T-helper 9 cell (primary cell): ENCODE measurements at places on chromosomes 3 and 15.
A peak's percentile ranks its signal among the peaks of the same experiment; 100 is the strongest.

DNA sequence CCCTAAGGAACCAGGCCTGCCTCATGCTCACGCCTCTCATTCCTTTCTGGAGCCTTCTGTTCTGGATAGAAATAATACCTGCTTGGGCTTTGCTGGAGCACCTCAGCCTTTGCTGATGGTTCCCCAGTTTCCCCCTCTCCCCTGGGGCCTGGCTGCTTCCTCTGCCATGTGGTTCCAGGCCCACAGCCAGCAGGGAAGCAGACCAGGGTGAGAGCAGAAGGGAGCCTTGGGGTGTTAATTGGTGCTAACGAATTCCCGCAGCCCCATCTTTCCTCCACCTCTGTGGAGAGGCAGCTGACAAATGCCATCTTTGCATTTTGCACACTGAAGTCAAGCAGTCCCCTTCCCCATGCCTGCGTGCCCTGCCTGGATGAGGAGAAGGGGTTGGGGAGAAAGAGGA is 13.1 kb upstream of the CORO2B start:
- DNase-seq, result no peak

DNA sequence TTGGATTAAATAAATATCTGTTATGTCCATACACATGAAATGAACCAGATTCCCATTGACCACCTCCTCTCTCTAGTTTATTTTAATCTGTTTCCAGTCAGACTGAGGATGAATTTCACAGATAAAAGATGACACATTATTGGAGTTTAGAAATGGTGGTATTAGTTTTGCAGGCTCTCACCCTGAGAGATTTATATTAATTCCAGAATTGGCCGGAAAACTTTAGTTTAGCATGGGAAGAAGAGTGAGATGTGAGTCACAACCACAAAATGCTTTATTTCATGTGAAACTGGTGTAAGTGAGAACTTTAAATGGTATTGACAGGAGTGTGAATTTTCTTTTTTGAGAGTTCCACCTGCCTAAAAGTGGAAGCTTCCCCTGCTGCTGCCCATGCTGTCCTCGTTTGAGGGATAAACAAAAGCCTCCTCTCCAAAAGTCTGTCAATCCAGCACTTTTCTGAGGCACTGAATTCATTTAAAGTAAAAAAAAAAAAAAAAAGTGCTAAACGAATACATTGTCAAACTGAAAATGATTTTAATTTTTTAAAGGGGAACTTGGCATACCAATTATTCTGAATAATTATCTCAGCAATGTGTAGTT is 65.1 kb upstream of the EPHA3 start:
- no peak for DNase-seq

- DNase-seq, result no peak
Observed at GRCh38 chr3:8838234-8838633, 68.8 kb upstream of the OXTR start.

DNA sequence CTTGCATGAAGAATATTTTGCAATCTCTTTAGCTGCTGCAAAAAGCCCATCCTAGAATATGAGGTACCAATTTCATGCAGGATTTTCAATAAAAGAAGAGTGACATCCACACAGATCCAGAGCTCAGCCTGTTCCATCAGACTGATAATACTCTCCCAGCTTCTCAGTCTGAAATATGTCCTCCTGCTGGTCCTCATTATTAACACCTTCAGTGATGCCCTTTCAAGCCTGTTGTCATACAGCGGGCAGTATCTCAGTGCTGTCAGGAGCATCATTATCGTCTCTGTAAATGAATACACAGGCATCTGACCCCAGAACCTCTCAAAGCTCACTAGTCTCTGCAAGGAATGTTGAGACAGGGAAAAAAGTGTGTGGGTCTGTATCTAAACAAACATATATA is 1387.8 kb downstream of the OTOL1 start:
- no peak for DNase-seq

- peak; percentile 58 for DNase-seq
Observed at GRCh38 chr15:39629371-39629770, 48.5 kb downstream of the THBS1 start.

DNA sequence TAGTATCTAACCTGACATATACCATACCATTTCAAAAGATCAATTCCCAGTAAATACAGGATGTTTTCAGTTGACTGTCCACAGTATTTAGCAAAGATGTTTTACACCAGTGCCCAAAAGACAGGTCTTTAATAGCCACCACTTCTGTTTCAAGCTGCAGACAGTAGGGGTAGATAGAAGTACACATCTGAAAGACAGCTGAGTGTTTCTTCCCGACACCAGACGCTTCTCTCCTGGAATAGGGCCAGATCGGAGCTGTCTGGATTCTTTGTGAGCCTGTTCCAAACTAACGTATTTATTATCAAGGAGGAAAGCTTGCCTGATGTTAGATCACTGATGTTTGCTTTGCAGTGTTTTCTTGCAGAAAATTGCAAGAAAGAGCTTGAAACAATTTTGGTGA is 136.1 kb upstream of the RBMS3 start:
- DNase-seq, result no peak

DNA sequence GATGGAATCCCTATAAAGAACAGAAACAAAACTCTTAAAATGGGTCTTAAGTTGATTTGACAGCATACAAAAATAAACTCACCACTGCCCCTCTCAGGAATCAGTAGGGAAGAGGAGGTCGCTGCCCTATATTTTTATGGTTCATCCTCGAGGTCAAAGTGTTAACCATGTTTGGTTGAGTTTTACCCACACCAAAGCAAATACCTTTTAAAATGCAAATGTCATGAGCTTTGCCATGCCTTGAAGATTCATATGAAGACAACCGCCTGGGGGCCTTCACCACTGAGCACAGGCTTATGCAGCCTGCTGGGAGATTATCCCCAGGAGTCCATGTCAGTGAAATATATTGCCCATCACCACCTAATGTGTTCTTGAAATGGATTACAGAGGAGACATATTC is 66.1 kb downstream of the GLB1 start:
- DNase-seq, result no peak

GRCh38 chr3:129121016-129121791 is 400 bp downstream of the RAB43 start:
- peak; percentile 15 for DNase-seq

GRCh38 chr15:47961401-47962090 is 159.2 kb upstream of the SLC24A5 start:
- no peak for DNase-seq

DNA sequence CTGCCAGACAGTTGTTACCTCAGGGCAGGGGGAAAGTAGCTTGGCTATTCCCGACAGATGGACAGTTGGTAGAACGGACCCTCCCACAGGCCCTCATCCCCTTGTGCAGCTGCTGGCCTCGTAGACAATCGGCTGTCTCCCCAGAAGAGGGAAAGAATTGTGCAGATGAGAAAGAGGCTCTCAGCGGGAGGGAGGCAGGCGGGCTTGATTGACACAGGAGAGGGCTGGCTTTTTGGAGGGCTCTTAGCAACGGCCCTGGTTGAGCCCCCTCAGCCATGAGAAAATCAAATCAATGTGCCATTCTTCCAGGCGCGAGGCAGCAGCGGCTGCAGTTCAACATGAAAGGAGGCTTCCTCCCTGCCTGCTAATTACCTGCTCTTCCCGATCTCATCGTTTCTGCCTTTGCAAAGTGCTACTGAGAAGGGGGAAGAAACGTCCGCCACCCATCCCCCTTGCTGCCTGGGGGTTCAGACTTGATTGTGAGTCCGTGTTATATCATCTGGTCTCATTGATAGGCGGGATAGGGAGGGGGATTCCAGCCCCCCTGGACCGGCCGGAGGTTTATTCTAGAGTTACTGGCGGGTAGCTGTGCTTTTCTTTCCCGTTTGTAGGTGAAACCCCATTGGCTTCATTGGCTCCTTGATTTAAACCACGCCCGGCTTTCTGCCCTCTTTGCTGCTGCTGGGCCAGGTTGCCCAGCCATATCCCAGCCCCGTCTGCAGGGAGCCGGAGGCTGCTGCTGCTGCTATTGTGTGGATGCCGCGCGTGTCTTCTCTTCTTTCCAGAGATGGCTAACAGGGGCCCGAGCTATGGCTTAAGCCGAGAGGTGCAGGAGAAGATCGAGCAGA is at the start of gene TAGLN3:
TAGLN3 (plus strand) TSS at position 287 of the 848 bp plus-strand sequence; CDS start at position 788, 501 bp downstream.
- no peak for DNase-seq

DNA sequence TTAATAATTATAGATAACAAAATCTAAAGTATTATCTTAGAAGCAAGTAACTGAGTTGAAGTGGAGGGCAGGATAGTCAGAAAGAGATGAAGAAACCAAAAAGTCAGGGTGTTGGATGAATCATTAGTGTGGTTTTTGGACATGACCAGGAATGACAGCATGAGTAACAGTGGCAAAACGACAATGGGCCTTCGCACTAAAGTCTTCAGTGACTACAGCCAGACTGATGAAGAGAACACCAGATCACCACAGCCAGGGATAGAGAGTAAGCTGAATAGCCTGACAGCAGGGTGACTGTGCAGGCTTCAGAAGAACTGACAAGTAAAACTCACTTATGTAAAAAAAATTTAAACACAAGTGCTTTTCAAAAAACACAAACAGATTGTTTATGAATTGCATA is 96.0 kb upstream of the MELTF start:
- DNase-seq, result no peak

DNA sequence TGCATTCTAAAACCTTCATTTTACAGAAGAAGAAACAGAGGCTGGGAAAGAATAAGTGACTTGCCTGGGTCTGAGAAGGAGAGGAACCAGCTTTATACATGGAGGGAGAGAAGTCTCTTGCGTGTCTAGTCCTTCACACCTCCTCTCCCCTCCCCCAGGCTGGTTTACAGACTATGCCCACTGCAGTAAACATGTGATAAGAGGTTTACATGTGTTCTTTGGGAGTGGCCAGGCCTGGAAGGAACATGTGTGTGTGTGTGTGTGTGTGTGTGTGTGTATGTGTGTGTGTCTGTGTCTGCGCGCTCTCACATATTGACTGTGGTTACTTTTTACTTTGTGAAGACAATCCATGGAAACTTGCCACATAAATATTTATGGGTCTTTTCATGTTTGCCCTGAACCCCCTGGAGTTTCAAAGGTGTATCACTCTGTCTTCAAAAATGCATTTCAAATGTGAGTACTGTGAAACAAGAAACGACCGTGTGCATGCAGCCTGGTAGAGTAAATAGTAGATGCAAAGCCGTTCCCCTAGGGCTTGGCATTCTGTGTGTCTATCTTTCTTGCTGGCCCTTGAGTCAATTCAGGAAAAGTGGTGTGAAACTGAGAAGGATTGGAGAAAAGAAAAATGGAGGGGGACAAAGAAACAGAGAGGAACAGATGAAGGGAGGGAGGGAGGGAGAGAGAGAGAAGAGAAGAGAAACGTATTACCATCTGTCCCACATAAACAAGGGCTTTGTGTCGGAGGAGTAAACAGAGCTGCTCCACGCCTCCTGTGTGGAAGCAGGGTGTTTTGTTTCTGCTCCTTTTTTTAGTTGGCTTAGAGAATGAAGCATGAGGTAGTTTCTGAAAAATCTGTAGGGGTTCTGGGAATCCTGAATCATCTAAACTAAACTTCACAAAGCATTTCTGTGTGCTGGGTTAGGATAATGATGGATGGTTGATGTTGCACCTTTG is 51.7 kb downstream of the CLDN11 start:
- DNase-seq, result no peak

DNA sequence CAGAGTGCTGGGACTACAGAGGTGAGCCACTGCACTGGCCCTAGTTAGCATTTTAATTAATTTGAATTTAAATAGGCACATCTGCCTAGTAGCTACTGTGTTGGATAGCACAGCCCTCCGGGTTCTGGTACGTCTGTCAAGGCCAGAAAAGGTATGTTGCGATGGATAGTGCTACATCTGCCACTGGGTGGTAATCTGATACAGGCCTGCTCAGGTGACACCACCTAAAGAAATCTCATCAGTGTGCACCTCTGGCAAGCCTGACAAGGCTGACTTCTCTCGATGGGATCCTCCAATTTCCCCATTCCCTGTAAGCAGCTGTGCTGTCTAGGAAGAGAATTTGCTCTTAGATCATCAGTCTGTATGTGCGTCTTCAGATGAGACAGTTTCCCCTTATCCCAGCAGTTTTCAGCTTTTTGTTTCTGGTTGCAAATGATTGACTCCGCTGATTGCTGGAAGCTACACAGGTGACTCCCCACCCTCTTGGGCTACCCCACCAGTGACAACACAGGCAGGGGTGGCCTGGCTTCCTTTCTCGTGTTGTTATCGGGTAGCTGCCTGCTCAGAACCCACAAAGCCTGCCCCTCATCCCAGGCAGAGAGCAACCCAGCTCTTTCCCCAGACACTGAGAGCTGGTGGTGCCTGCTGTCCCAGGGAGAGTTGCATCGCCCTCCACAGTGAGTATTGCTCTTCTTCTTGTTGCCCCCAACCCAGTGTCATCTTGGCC is at the start of gene CCR9:
CCR9 (plus strand) TSS at position 565 of the 727 bp plus-strand sequence. CDS start 8,391 bp downstream, outside the sequence.
- DNase-seq, result no peak

DNA sequence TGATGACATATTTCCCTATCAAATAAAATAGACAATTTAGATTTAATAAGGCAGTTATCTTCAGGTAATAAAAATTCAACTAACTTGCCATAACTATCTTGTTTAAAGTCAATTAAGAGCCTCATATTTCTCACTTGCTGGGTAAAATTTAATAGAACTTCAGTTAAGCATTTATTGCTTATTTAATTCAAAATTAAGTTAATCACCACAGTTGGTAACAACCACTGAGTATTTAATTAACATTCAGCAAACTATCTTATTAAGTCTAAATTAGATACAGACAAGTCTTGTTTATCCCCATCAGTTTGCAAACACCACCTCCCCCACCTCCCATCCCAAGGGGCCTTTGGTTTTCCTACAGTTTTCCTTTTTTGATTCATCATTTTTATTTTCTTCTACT is 14.7 kb downstream of the LPP start:
- no peak for DNase-seq

GRCh38 chr3:115397433-115397832 is 225.9 kb upstream of the GAP43 start:
- no peak for DNase-seq

DNA sequence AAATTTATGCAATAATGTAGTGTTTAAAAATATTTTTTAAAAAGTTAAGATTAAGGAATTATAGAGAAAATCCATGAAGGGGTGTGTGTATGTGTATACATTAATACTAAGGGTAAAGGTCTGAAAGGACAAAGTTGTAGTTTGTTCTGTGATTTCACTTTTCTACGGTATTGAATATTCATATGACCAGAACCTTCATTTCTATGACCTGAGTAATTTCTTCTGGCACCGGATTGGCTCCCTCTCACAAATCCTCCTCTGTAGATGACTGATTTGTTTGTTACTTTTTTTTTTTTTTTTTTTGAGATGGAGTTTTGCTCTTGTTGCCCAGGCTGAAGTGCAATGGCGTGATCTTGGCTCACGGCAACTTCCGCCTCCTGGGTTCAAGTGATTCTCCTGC is 20.9 kb downstream of the GMPS start:
- no peak for DNase-seq

- DNase-seq, result no peak
Observed at GRCh38 chr3:134333522-134334181, 40.6 kb downstream of the AMOTL2 start.

GRCh38 chr15:80747317-80748053 is 31.7 kb upstream of the CEMIP start:
- DNase-seq, result no peak

GRCh38 chr15:98363416-98363815 is 284.9 kb upstream of the IGF1R start:
- DNase-seq, result no peak

GRCh38 chr3:48656061-48656840 is 6.4 kb downstream of the CELSR3 start:
- peak; percentile 77 for DNase-seq

GRCh38 chr3:151384741-151385174 is at the start of gene P2RY12:
P2RY12 (minus strand) TSS chr3:151384753; CDS start chr3:151338845, 45,908 bp downstream.
- no peak for DNase-seq

GRCh38 chr15:27327467-27328025 is 356.6 kb downstream of the GABRG3 start:
- no peak for DNase-seq
